KBM-7 (cell line): ENCODE measurements at places on chromosomes 5 and 9.

- no peak for DNase-seq
Observed at GRCh38 chr9:131645078-131645776, 94.6 kb downstream of the RAPGEF1 start.

DNA sequence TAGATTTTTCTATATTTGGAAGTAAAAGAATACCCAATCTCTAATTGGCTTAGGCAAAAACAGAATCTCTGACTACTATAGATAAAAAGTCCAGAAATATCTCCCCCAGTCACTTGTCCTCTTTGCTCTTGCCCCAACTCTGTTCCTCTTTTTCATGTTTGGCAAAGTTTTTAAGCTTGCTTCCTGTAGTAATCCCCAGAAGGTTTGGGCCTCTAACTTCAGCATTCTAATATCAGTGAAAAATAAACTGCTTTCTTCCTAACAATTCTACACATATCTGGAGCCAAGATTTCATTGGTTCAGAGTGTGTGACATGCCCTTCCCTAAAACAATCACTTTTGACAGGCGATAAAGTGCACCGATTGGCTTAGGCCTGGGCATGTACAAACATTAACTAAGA lies 1680.3 kb downstream of the MAT2B start:
- peak; percentile 85 for DNase-seq

GRCh38 chr9:135664266-135664665 lies 1.2 kb downstream of the LCN9 start:
- no peak for DNase-seq

DNA sequence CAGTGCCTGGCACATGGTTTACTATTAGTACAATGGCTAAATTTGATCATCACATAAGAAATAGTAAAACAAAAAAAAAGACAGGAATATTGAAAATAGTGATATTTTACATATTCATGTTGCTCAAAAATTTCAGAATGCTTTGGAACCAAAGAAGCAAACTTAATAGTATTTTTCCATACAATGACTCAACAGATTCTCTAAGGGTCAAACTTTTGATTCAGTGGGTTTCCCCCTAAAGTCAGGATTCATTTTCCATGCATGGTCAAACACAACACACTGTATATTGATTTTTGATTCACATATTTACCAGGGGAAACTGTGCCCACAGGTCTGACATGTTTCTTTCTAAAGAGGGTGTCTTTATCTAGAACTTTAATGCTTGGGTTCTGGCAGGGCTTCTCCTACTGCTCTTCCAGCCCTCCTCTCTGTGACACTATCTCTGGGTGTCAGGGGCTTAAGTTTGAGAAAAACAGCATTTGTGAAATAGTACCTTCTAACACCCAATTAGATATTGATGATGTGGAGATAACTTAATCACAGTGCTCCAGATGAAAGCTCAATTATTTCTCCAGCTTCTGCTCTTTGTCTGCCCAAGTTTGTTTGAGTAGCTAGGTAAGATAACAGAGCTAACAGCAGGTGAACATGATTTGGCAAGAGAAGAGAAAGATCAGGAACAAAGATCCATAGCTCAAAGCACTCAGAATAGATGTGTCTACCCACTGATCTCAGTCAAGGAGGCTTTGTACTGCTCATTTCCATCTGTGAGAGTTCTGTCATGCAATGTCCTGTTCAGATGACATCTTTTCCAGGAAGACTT lies 35.5 kb upstream of the ELL2 start:
- no peak for DNase-seq

GRCh38 chr9:79120941-79121340 lies 450.8 kb upstream of the TLE4 start:
- DNase-seq: no peak
